Hepatic stellate cell (primary cell): ENCODE measurements at places on chromosomes 2 and 18.

DNA sequence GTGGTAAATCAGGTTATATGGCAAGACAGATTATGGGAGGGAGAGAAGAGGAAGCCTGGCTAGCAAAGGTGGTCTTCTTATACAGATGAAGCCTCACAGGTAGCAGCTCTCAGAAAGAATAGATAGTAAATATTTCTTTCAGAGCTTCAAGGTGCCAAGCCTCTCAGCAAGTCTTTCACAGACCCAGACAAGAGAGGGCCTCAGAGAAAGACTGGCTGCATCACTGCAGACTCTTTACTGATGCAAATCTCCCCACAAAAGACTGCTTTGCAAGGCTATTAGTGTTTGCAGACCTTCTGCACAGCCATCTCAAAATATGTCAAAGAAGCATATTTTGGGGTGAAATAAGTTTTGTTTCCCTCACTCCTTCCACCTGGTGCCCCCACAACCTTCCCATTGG lies 372.4 kb upstream of the RND3 start:
- DNase-seq, result no peak

DNA sequence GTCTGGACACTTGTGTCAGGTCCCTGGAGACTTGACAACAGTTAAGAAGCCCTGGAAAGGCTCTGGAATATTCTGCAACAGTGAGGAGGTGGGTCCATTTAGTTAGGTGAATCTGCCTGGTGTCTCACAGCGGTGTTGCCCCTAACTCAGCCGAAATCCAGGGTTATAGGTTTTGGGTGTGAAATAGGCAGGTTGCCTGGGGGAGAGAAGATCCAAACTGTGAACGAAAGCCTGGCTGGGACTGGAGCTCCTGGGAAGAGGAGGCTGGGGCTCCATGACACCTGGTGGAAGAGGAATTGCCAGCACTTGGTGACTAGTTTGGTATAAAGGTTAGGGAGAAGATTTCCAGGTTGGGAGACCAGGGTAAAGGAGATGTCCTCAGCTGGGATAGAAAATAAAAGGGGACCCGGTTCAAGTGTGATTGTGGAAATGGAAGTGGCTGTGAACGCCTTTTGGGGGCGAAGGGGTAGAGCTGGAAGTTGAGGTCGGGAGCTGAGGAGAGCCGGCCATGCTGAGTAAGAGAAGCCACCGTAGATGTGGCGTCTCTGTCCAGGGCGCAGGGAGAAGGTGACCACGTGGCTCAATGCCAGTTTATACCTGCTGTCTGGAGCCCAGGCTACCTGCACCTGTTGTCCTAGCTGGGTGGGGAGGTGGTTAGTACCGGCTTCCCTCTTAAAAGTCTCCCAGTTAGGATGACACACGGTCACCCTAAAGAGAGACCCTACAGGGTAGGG lies 3.0 kb upstream of the GAREM2 start:
- DNase-seq, result no peak

GRCh38 chr2:6653281-6653750 lies 212.4 kb downstream of the CMPK2 start:
- DNase-seq, result no peak

GRCh38 chr2:227864161-227864756 lies 7.2 kb upstream of the DAW1 start:
- DNase-seq, result no peak

DNA sequence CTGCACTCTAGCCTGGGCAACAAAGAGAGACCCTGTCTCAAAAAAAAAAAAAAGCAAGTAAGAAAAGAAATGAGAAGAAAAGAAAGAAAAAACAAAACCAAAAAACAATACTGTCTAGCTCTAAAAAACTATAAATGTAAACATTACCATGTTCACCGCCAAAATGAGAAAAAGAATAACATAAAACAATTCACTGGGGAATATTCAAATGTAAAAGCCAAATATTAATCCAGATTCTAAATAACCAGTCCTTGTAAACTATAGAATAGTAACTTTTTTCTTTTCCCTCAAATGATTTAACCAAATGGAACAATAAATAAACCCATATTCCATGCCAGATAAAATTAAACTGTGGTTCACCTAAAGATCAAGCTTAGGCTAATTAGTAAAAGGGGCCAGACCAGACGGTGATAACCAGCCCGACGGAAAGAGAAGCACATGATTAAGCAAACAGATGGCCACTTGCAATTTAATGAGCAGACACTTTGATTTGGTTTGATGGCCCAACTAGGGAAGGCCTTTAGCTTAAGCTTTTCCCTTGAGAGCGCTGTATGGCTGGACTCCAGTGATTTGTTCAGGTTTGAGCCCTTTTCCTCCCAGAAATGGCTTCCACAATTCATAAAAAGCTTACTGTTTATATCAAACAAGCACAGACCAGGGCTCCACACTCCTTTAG lies 39.4 kb upstream of the ZNF397 start:
- no peak for DNase-seq

- no peak for DNase-seq
Observed at GRCh38 chr2:11102466-11102865, 52.8 kb upstream of the SLC66A3 start.

DNA sequence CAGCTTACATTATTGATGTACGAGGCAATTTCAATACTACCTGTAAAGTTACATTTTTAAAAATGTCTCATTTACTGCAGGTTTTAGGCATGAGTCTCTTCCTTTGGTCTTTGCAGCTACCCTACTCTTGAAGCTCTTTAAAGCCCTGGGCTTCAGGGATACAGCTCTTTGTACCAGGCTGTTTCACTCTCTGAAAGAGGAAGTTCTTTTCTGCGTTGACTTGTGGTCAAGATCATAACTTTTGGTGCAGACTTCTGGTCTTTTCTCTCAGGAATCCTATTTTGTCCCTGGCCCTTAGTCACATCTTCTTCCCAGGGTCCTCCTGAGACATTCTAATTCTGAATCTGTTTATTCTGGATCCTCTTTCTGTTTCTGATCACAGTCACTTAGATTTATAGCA lies 16.6 kb upstream of the HRH4 start:
- DNase-seq, result no peak

- peak; percentile 91 for DNase-seq
Observed at GRCh38 chr2:240840435-240841060, 20.5 kb upstream of the KIF1A start.

- DNase-seq, result no peak
Observed at GRCh38 chr18:49751427-49752094, 61.8 kb downstream of the ACAA2 start.

GRCh38 chr2:195119231-195119630 lies 537.8 kb upstream of the SLC39A10 start:
- DNase-seq, result no peak

DNA sequence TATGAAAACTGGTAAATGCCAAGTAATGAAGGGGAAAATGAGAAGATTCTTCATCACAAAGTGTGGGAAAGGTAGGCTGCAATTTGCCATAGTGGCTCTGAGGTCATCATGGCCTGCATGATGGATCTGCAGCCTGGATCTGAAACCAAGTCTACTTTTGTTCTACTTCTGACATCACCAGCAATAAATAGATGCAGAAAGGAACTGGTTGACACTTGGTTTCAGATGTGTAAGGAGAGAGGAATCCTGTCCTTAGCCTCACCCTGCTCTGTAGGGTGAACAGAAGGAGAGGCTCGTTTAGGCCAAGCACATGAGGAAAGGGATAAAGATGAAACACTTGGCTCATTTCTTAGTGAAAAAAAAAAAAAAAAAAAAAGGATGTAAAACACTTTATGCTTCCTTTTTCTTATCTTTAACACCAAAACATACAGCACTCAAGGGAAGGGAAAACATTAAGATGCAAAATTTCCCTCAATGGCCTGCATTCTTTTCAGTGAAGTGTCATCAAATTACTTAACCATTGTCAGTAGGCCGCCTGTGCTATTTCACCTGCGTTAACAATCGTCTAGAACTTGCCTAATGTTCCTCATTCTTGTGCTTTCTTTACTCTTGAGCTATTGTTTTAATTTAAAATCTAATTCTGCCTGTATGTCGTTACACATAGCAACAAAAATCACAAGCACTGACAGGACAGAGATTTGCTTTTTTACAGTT lies 3.9 kb downstream of the NEB start:
- DNase-seq, result no peak

- DNase-seq, result no peak
Observed at GRCh38 chr2:45018023-45018422, 8.8 kb upstream of the SIX2 start.

DNA sequence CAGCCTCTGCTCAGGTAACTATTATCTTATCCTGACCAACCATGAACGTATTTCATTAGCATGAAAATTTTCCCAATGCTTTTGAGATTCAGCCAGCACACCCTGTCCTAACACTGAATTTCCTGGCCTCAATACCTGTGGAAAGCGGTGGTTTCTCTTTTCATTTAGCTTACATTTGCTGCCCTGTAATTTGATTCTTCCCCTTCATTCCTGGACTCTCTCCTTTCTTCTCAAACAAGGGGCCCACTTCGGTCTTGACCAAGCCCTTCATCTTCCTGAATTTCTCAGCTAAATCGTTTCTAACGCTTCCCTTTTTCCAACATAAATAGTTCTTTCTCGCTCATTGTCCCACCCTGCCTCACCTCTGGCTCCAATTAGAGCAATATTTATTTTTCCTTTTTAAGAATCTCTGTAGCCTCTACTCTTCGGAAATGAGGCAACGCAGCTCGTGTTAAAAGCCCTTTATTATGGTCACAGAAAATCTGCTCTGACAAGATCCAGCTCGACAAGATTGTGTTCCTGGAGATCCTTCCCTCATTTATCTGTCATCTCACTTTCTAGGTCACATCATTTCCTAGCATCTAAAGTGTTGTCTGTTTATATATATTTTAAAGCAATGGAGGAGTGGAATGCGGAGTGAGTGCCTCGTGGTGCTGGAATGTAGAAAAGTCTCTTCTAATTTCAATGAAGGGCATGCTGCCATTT lies 49.5 kb upstream of the BCL11A start:
- DNase-seq, result no peak

- no peak for DNase-seq
Observed at GRCh38 chr2:160621748-160622147, 128.1 kb upstream of the RBMS1 start.

DNA sequence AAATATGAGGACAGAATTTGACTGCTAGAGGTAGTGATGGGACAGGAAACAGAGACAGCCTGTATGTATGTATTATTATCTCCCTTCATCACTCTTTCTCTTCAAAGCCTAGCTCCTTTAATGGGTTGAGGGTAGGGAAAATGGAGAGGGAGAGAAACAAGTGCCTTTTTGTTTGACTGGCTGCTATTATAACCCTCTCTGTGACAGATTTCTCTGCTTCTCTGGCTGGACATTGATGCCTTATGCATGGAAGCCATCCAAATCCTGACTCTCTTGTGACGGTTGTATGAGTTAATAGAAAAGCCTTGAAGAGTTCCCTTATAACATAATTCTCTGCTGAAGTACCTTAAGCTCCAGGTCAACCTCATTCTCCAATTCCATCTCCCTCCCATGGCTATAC lies 118.5 kb upstream of the COL5A2 start:
- no peak for DNase-seq

- DNase-seq, result no peak
Observed at GRCh38 chr2:106039634-106040315, 154.3 kb downstream of the UXS1 start.

- DNase-seq, result no peak
Observed at GRCh38 chr2:190666895-190667294, 18.0 kb downstream of the NAB1 start.

- no peak for DNase-seq
Observed at GRCh38 chr18:48155856-48156255, 225.4 kb upstream of the SMAD2 start.

DNA sequence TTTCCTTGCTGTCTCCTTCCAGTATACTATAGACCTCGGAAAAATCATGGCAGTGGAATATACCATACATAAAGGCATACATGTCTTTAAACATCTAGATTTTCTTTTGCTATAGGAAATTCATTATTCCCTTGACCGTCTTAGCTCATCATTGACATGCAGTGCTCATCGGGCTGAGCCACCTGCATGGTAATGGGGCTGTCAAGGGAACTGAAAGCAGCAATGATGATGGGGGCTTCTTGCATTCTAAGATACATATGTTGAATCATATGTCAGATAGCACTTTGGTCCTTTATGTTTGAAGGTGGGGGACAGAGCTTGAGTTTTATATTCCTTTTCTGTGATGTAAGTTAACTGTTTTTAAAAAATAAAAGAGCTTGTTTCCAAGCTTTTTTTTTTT lies 106.6 kb downstream of the ICA1L start:
- no peak for DNase-seq

DNA sequence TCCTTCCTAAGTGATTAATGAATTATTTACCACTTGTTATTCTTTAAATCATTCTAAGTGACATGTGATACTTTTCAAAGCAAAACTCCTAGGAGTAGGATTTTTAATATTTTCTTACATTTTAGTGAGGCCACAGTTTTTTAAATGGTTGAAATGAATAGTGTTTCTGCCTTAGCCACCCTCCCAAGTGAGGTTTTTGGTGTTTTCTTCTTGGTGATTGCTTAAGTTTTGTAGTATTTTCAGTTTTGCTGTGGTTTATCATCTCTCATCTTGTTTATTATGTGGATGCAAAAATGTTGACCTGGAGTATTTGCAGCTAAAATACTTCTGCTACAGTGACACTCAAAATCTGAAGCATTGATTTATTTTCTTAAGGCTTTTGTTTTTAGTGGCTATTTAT lies 9.8 kb downstream of the AFTPH start:
- no peak for DNase-seq

DNA sequence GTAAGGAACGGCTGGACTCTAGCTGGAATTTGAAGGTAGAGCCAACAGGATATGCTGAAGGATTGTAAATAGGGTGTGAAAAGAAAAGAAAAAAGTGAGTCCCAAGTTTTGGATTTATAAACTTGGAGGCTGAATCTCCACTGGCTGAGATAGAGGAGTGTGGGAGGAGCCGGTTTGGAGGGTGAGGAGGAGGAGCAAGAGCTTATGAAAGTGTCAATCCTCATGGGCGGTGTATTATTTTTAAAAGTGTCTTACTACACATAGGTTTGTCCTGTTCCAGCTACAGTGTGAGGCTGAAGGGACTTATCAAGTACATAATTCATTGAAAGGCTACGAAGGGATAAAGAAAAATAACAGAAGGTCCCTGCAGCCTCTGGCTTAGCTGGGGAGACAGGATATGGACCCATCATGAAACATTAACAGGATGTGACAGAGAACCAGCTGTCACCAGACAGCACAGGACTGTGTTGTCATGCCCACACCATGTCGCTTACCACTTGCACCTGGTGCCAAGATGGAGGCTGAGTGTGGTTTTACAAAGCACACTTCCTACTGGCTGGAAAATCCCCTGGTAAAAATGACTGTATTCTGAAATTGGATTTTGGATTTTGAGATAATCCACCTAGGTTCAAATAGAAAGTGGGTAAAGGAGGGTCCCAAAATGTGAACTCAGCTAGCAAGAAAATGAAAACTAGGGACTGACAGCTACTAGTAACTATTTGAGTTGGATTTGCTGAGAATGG lies 2.5 kb upstream of the MREG start:
- DNase-seq, result no peak

GRCh38 chr2:127121776-127122176 lies 14.8 kb upstream of the BIN1 start:
- no peak for DNase-seq

- DNase-seq, result peak; percentile 32
Observed at GRCh38 chr2:227717687-227718567, at the start of gene SLC19A3. Gene SLC19A3, minus strand, starts transcription at chr2:227718028. Its CDS starts 15,710 bp downstream, at chr2:227702318.

DNA sequence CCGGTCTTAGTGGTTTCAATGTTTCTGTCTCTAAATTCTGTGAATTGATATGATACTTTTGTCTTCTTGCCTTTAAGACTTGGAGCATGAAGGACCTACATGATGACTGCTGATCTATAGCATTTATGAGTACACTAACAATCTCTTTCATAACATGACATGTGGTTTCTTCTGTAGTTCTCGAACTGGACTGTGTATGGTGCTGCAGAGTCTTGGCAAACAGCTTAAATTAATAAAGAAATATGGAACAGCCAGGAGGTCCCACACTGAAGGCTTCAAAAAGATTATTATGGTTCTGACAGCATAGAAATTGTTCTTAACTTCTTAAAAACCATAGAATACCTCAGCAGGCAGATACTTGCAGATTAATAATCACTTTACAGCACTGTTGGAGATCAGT lies 145.0 kb downstream of the DCC start:
- peak; percentile 0 for DNase-seq
